ENCODE measurements at places on chromosomes 16 and 17.

GRCh38 chr17:61389670-61390478 is 9.8 kb upstream of the TBX2 start:
- DNase-seq, result peak; percentile 61

DNA sequence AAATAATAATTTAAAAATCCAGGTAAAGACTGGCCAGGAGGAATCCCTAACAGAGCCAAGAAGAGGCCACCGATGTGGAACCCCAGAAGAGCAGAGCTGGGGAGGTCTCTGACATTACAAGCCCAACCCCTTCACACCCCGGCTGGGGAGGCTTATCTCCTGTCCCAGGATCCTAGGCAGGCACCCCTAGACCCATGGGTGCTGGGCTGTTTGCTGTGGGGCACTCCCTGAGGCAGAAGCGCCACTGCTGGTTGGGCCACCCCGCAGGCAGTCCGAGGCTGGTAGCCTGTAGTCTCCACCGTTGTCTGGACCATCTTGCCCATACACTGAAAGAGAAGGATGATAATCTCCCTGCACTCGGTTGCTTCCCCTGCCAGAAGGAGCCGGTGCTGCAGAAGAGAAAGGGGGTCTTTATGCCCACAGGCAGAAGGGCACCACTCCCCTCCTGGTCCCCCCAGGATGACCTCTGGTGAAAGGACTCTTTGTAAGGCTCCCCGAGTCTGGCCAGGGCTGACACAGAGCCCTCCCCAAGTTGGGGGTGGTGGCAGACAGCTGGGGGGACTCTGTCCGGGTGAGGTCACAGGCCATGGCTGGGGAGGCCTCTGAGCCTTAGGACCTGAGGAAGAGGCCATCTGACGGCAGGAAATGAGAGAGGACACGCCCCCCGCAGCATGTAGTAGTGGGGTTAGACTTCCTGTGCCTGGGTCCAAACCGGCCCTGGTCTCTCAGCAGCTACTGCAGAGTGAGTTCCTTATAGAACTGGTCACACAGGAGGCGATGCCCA is 34.2 kb downstream of the CFAP20 start:
- DNase-seq, result no peak

DNA sequence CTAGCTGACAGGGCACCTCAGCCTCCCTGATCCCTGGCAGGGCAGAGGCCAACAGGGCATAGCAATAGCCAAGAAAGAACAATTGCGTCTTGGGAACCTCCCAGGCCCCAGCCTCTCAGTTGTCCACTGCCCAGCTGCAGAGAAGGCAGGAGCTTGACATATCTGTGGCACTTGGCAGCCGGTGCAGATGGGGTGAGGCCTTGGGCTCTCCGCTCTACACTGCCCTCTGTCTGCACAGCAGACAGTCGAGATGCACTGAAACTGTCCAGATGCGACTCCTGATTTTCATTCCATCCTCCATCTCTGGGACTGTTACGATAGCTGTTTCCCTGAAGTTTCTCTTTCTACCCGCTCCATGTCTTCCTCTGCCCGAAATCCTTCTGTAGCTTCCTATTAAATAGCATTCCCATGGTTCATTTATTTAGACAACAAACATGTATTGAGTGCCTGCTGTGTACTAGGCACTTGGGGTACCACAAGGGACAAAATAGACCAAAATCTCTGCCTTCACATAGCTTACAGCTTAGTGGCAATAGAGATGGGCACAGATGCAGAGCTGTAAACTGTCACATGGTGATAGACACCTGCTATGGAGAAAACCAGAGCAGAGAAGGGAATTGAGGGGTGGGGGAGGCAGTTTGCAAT is 3.3 kb downstream of the POLR3E start:
- peak; percentile 33 for DNase-seq

DNA sequence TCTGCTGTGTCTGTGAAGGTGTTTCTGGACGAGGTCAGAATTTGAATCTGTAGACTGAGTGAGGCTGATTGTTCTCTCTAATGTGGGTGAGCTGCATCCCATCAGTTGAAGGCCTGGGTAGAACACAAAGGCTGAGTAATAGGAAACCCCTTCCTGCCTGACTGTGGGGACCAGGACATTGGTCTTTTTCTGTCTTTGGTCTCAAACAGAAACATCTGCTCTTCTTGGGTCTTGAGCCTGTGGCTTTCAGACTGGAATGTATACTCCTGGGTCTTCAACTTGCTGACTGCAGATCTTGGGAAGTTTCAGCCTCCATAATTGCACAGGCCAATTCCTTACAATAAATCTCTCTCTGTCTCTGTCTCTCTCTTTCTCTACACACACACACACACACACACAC is 19.6 kb upstream of the LRRC75A start:
- no peak for DNase-seq

GRCh38 chr17:4247971-4248388 is 15.8 kb downstream of the ANKFY1 start:
- DNase-seq, result no peak

DNA sequence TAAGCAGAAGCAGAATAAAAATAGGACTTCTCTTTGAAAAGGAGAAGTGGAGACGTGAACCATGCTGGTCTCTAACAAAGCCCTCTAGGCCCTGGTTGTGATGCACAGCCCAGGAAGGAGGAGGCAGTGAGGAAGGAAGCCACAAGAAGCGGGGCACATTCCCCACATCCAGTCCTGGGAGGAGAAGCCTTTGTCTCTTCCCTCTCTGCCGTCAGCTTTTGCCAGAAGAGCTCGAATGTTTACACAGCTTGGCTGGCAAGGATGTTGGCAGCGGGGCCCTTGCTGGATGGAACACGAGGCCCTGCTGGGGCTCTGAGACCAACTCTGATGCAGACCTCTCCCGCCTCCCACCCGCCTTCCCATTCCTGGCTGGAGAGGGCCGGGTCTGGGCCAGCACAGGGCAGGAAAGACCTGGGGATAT is 91.3 kb downstream of the MAF start:
- DNase-seq, result peak; percentile 70

- no peak for DNase-seq
Observed at GRCh38 chr17:63232565-63233310, 213.4 kb downstream of the CYB561 start.

- no peak for DNase-seq
Observed at GRCh38 chr16:49443576-49443975, 70.0 kb downstream of the C16orf78 start.

DNA sequence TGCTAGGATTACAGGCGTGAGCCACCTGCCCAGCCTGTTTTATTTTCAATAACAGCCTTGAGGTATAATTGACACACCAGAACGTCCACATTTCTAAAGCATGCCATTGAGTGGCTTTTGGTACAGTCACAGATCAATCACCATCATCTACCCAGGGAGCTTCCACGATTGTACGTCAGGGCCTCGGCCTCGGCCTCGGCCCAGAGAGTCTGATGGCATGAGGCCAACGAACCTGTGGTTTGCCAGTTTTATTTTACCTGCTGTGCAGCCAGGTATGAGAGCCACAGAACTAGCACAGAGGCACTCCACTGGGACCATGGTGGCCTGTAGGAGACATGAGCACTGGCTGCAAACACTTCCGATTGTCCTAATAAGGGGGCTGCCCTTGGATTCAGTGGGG is 8.3 kb downstream of the UBALD1 start:
- no peak for DNase-seq
